ENCODE measurements at places on chromosomes 6 and 20.

DNA sequence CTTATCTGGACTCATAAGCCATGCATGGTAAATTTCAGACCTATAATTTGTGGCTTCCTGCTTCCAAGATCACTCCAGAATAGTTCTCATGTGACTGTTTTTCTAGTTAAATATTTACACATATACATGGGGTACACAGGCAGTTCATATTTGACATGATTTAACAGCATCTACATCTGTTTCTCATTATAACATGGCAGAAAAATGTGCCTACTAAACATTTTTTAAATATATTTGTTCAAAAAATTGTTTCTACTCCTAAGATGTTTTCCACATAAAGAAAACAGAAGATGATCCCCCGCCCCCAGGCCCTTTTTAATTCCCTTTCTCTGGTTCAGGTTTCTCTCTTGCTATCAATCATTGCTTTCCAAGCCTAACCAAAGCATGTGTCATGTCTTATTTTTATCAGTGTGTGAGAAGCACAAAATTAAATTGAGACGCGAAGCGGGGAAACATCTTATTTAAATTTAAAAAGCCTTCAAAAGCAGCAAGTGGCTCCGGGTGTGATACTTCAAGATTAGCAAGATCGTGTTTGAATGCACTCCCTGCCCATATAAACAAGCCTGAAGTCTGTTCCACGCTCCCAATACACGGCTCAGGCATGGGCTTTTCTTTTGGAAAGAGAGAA is 37.3 kb downstream of the IPCEF1 start:
- DNase-seq, result no peak

- DNase-seq, result no peak
Observed at GRCh38 chr20:47178277-47178676, 178.2 kb downstream of the ZMYND8 start.

GRCh38 chr6:131736811-131737210 is 26.0 kb upstream of the CTAGE9 start:
- no peak for DNase-seq

DNA sequence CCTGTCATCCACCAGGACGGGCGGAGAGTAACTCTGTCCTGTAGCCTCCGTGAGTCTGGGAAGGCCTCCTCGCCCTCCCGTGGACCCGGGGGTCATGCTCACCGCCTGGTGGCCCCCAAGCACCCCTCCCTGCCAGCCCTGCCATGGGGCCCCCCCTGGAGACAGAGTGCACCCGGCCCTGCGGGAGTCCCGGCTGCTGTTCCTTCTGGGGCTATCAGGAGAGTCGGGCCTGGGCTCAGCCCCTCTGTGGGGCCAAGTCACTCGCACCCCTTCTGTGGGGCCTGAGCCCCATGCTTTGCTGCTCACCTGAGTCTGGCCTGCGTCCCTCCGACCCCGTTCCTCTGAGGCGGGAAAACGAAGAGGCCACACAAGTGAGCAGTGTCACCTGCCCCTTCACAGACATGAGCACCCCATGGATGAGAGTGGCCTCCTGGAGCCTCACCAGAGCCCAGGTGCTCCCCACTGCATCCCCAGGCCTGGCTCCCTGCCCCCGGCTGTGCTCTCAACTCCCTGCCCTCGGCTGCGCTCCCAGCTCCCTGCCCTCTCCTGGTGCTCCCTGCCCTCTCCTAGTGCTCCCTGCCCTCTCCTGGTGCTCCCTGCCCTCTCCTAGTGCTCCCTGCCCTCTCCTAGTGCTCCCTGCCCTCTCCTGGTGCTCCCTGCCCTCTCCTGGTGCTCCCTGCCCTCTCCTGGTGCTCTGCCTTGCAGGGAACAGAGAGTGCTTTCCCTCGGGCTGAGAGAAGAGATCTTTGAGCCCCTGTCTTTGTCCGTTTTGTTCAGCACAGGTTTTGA is 4.6 kb upstream of the CHRNA4 start:
- DNase-seq, result no peak

- no peak for DNase-seq
Observed at GRCh38 chr20:33490023-33490933, at the start of gene CBFA2T2. TSS of gene CBFA2T2 (plus strand) at chr20:33490096. CDS start at chr20:33490268, 172 bp downstream.

DNA sequence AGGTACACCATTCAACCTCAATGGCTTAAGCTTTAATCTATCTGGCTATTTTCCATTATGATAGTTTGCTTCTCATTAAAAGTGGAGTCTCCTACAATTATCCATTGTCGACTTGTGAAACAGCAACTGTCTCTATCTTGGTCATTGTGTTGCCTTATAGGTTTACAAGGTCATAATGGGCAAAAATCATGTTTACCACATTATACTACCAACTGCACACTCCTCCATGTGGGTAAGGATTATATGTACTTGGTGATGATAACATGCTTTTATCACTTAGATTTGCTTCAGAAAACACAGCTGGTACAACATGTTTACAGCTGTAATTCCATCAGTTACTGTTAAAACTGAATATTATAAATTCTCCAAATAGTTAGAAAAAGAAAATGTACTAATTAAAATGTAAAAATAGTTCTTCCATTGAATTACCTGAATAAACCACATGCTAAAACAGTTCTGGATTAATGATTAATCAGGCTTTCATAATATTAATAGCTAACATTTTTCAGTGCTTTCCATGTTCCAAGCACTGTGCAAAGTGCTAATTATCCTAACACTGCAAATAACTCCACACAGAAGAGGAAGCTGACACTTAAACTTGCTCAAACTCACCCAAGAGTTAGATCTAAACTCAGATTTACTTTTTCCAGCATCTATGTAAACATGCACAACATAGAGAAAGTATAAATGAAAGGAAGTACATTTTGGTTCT is 96.7 kb downstream of the OGFRL1 start:
- DNase-seq, result no peak

DNA sequence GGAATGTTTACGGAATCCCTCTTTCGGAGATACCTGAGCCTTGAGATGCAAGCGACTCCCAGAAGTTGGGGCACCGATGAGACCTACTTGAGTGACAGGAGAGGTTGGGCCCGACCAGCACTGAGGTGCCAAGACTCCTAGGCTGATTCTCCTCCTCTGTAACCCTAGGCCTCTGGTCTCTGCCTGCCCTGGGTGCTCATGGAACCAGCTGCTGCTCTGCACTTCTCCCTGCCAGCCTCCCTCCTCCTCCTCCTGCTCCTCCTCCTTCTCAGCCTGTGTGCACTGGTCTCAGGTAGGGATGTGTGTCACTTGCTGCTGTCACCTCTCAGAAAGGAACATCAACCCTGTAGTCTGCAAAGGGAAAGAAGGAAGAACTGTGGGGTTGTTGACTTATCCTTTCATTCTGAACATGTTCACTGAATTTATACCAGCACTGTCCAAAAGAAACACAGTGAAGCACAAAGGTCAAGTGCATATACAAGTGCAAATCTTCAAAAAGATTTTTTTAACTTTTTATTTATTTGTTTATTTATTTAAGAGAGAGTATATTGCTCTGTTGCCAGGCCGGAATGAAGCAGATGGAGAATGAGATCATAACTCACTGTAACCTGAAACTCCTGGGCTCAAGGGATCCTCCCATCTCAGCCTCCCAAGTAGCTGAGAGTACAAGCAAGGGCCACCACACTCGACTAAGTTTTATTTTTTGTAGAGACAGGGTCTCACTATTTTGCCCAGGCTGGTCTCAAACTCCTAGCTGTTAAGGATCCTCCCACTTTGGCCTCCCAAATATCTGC is 913 bp downstream of the BTN2A2 start:
- no peak for DNase-seq

- DNase-seq, result no peak
Observed at GRCh38 chr20:23203951-23204730, 118.0 kb upstream of the CD93 start.

- DNase-seq, result no peak
Observed at GRCh38 chr6:85252552-85252951, 197.3 kb upstream of the NT5E start.

DNA sequence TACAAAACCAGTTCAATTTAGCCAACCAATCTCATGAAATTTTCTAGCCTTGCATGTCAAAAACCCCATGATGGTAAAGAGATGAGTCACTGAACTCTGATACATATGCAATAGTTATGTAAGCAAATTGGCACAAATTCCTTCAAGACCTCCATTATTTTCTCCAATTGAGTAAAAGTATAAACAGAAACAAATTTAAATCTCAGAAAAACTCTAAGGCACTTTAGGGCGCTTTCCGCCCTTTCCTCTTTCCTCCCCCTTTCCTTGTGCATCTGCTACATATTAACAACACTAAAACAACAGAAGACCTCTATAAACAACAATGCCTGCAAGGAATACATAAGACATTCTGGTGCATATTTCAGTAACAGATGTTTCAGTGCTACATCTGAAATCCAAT is 48.5 kb downstream of the KIF13A start:
- DNase-seq, result no peak

GRCh38 chr6:169386411-169387057 is 132.9 kb upstream of the THBS2 start:
- no peak for DNase-seq

DNA sequence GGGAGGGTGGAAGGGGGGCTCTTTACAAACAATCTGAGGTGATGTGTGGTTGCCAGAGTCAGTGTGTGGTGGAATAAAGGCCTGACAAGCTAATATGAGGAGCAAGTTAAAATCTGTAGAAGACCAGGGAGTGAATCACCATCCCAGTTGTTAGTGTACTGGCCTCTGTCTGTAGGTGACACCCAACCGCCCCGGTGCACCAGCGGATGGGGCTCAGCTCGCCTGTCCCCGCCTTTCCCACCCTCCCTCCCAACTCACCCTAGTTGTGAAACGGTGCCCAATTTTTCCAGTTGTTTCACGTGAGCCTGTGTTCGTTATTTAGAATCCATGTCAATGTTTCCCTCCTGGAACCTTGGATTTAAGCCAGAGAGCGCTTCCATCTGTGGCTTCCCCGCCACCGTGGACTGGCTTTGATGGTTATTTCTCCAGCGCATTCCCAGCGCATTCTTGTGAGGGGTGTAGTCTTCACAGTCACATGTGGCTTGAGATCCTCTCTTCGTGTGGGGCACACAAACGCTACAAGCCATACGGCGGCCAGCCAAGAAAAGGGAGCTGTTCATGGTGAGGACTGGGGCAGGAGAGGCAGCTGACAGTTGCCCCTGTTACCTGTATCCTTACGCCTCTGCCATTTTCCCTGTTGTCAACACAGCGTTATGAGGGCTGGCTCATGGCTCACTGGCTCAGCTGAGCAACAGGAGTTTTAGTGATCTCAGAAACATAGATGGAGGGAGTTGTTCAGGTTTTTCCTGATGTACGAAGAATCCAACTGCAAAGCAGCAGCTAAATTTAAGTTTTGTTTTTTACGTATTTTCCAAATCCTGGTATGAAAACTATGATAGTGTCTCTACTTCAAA is 137.6 kb downstream of the ZDHHC14 start:
- DNase-seq, result no peak

DNA sequence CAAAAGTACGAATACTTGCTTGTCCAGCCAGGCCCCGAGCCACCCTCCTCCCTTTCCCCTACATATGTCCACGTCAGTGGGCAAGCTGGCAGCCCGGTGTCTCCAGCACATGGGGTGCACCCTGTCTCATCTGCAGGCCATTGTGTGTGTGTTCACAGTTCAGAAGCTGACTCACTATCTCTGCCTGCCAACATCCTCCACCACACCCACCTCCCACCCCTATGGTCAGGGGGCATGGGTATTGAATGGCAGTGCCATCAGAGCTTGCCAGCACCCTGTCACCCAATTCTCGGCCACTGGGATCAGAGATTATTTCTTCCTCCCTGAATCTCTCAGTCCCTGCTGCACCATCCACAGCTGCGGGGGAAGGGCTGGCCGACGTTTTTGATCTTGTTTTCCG is 195.7 kb downstream of the FARS2 start:
- DNase-seq, result no peak

DNA sequence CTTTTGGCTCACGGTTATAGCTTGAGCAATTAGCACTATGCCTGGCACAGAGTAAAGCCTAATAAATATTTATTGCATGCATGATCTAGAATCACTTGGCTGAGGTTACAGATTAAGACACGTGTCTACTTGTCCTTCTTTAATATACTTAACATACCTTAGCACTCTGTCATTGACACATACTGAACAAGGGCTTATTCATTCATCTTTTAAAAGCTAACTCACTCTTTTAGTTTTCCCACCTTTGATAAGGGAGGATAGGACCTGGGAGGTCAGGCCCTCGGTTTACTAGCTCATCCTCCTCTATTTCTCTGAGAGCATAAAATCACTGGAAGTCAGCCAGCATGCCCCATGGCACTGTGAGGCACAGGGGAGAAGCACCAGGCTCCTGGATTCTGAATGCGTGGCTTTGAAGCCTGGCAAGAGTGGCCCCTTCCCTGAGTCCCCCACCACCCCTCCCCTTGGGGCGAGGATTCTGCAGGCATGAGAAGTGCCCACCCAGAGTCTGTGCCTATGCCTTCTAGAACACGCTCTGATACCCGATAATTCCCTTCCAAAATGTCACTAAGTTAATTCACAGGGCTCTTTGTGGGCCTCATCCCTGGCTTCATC is 11.2 kb downstream of the ZCCHC3 start:
- no peak for DNase-seq

- no peak for DNase-seq
Observed at GRCh38 chr20:46356195-46357029, 48.1 kb upstream of the CDH22 start.

- no peak for DNase-seq
Observed at GRCh38 chr6:97626671-97627441, 343.8 kb upstream of the MMS22L start.

DNA sequence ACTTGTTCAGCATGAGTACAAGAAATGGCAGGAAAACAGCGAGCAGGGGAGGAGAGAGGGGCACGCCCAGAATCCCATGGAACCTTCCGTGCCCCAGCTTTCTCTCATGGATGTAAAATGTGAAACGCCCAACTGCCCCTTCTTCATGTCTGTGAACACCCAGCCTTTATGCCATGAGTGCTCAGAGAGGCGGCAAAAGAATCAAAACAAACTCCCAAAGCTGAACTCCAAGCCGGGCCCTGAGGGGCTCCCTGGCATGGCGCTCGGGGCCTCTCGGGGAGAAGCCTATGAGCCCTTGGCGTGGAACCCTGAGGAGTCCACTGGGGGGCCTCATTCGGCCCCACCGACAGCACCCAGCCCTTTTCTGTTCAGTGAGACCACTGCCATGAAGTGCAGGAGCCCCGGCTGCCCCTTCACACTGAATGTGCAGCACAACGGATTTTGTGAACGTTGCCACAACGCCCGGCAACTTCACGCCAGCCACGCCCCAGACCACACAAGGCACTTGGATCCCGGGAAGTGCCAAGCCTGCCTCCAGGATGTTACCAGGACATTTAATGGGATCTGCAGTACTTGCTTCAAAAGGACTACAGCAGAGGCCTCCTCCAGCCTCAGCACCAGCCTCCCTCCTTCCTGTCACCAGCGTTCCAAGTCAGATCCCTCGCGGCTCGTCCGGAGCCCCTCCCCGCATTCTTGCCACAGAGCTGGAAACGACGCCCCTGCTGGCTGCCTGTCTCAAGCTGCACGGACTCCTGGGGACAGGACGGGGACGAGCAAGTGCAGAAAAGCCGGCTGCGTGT is 11.6 kb downstream of the TNFAIP3 start:
- no peak for DNase-seq

DNA sequence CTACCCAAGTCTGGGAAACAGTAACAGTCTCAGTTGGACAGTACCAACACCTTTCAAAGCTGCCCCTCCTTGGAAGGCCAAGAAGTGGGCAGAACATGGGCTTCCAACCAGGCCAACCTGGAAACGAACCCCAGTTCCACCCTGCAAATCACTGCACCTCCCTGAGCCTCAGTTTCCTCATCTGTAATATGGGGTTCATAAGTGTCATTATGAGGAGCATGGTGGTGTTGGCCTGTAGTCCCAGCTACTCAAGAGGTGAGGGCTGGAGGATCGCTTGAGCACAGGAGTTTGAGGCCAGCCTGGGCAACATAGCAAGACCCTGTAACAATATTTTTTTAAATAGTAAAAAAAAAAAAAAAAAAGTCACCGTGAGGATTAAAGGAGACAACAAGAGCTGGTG is 34.5 kb downstream of the C20orf203 start:
- no peak for DNase-seq

GRCh38 chr6:108167449-108168089 is 1.7 kb downstream of the NR2E1 start:
- DNase-seq, result no peak
